Thoracic aorta (tissue), 2 donors: ENCODE measurements at places on chromosomes 5 and 9.

DNA sequence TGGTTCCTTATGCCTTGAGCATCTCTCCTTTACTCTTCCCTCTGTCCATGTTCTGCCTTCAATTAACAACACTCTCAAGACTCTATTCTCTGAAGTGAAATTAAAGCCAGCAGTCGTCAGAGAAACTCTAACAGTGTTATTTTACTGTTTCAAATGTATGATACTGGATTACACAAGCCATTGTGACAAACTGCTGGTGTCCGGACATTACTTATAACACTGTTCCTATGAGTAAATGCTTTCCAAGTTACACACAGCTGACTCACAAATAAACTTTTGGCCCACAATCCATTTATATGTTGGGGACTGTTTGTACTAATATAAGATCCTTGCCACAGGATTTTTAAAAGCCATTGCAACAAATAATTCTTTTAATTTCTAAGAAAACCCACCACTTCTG lies 63.2 kb upstream of the GHR start:
- DNase-seq: no peak

DNA sequence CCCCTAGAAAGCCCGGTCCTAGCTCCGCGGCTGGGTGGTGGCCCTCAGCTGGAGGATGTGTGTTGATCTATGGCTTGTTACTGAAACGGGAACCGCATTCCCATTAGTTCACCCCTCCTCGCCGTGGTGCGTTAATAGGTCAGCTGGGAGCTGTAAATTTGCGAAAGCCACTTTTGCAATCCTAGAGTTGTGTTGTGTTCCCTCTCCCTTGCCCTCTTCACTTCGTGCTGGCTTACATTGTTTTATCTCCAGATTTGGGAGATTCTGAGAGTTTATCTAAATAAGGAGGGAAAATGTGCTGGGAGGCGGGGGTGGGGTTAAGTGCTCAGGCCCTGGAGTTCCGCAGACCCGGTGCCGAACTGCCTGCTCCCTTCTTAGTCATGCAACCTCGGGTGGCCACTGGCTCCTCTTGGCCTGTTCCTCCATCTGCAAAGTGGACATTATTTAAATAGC lies 62.8 kb downstream of the HMCN2 start:
- DNase-seq: no peak

DNA sequence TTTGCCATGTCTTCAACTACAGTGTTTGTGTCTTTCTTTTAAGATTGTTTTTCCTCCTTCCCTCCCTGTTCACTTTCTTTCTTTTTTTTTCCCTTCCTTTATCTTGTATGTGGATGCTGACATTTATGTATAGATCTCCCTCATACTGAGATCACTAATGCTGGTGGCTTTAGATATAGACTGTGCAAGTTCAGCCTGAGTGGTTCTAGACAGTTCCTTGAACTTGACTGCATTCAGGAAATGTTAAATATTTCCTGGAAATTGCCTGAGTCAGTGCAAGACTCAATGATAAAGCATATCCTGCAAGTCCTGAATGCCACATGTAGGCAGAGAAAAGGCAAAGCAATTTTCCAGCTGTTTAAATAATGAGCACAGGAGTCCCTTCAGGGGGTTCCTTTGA lies 182.5 kb upstream of the NR3C1 start:
- DNase-seq: no peak

DNA sequence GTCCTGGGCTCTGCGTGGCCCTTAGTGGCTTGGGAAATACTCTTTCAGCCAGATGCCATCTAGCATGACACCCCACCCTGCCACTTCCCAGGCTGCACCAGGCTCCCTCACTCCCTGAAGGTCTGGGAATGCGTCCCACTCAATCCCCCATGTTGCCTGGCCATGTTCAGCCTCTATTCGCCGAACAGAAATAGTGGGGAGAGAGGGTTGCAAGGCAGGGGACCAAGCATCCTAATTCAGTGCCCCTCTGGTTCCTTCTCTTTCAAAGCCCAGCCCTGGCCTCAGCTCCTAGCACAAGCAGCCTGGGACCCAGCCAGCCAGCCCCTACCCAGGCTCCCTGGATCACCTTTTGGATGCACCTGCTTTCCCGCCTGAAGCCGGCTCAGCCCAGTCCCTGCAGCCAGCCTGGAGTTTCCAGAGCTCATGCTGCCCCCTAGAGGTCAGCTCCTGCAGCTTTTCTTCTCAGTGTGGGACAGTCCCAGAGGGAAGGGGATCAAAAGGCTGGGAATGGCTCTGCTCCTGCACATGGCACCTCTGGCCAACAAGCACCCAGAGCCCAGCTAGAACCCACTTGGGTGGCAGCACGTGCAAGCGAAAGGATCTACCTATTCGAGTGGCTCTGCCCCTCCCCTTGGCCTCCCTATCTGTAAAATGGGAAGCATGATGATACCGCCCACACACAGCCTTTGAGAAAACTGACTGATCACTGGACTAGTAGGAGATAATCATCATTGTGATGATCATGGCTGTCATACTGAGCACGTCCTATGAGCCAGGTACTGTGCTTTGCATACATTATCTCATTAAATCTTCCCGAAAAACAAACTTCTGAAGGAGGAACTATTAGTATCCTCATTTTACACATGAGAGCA lies 48.7 kb upstream of the C5orf58 start:
- DNase-seq: no peak

DNA sequence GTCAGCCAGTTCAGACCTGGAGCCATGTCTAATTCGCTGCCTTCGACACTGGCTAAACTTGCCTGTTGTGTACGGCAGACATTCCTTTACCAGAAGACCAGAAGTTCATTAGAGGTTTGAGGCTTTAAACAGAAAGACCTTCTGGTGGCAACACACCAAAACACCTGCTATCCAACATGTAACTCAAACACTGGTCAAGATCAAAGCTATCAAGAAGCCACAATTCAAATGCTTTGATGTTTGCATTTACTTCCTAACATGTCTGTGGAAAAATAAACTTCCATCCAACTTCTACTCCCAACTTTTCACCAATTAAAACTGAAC lies 91.0 kb upstream of the RETREG1 start:
- DNase-seq: no peak

DNA sequence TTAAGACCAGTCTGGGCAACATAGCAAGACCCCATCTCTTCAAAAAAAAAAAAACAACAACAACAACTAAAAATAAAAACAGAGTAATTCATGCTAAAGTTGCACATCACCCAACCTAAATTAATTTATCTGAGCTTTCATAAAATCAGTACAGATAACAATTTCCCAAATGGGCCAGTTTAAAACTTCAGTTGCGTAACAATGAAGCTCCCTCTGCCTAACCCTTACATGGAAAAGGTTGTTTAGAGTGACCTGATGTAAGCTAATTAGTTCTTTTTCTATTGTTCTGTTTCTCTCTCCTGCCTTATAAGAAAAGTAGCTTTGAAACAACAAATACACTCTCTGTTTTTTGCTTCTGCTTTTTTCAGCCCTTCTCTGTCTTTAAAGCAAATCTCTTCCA lies 46.2 kb upstream of the SLC28A3 start:
- no peak for DNase-seq

- DNase-seq: no peak
Observed at GRCh38 chr5:15425766-15426165, 74.2 kb upstream of the FBXL7 start.

DNA sequence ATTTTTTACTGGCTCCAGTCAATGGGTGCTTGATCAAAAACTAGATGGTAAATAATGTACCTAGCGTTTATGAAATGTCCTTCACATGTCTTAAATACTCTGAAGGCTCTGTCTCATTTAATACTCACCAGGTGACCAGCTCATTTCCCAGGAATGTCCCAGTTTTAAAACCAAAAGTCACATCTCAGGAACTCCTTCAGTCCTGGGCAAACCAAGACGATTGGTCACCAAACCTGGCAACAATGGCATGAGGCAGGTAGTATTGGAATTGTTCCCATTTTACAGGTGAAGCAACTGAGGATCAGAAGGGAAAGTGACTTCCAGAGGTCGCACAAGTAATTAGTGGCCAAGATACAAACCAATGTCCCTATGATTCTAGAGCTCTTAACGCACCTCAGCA lies 27.7 kb downstream of the SMIM23 start:
- no peak for DNase-seq

- DNase-seq: no peak
Observed at GRCh38 chr9:121447321-121447834, 52.3 kb downstream of the GGTA1 start.

GRCh38 chr9:75797085-75797580 lies 93.3 kb upstream of the PCSK5 start:
- no peak for DNase-seq

- DNase-seq: no peak
Observed at GRCh38 chr5:158898185-158899177, 201.2 kb downstream of the EBF1 start.

GRCh38 chr5:98463676-98464075 lies 309.8 kb upstream of the RGMB start:
- no peak for DNase-seq

DNA sequence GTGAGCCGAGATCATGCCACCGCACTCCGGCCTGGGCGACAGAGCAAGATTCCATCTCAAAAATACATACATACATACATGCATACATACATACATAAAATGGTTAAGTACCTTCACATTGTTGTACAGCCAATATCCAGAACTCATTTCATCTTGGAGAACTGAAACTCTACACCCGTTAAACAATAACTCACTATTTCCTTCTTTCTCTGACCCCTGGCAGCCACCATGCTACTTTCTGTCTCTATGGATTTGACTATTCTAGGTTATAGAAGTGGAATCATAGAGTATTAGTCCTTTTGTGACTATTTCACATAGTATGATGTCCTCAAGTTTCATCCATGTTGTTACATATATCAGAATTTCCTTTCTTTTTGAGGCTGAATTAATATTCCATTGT lies 9.6 kb upstream of the KIF27 start:
- DNase-seq: no peak

DNA sequence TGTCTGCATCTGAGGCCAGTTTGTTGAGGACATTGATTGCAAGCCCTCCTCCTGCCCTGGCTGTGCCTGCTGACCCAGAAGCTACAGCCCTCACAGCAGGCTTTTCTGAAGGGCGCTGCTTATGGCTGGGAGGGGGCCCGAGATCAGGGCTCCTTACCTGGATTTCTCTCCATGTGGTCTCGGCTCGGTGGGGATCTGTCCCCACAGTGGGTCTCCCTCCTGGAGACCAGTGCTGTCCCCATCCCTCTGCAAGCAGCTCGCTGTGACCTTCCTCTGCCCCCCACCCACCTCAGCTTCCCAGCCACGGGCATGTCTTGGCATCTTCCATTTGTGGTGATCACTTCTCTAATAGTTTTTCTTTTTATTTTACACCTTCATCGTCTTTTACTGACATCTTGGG lies 357.9 kb downstream of the IRX2 start:
- DNase-seq: no peak

DNA sequence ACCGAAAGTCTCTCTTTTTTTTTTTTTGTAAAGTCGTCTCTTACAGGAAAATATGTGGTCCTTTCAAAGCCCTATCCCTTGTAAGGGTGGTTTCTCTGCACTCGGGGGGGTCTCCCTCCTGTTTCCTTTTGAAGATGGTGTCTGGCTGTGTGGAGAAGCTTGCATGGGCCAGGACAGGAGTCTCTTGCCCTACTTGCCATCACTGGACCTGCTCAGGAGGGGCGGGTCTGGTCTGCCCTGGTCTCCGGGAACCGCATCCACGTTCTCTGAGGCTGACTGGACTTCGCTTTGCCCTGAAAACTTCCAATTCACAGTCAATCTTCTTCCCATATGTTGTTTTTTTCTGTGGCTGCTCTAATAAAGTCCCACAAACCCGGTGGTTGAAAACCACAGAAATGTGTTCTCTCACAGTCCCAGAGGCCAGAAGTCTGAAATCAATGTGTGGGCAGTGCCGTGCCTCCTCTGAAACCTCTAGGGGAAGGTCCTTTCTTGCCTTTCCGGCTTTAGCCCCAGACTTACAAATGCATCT lies 92.9 kb upstream of the IER5L start:
- no peak for DNase-seq

- no peak for DNase-seq
Observed at GRCh38 chr9:124928116-124928515, 12.8 kb downstream of the GOLGA1 start.

DNA sequence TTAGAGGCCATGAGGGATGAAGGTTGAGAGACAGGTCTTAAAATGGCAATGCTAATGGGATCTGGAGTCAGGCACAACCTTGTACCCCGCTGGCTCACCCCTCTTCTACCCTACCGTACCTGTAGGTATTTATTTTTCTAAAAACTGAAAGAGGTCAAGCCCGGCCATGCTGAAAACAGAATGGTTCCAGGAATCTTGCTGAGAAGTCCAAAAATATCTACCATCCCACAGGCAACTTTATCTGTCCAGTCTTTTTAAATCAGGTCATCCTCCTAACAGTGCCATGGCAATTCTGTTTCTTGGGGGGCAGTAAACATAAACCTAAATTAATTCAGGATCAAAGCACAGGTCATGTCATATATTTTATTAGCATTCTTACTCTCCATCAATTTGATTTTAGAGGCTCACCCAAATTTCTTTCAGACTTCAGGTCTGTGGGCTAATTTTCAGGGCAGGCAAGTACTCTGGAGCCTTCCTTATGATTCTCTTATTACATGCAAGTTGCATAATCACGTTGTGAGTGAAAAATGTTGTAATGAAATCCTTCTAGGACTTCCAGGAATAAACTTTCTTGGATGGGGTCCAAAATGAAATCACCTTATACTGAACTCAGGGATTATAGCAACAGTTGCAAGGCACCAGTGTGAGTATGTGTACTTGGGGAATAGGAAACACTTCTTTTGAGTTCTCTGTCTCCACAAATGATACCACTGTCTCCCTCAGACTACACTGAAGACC lies 102.7 kb upstream of the NREP start:
- DNase-seq: no peak

- DNase-seq: no peak
Observed at GRCh38 chr9:89358985-89359384, 40.7 kb downstream of the SECISBP2 start.

DNA sequence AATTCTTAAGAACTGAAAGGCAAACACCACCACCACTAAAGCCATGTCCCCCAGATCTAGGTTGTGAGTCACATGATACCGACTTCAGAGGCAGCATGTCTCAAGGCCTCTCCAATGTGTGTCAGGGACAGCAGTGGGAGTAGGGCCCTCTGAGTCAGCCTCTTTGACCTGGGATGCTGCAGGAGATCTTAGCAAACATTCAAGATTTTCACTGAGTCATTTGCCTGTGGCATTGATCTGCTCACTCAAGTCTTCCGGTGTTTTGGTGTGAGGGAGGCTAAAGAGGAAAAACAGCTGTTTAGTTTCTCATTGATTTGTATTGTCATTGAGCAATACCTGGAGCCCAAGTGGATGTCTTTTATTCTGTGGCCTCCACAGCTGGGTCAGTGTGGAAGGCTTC lies 36.1 kb downstream of the TMC1 start:
- no peak for DNase-seq

DNA sequence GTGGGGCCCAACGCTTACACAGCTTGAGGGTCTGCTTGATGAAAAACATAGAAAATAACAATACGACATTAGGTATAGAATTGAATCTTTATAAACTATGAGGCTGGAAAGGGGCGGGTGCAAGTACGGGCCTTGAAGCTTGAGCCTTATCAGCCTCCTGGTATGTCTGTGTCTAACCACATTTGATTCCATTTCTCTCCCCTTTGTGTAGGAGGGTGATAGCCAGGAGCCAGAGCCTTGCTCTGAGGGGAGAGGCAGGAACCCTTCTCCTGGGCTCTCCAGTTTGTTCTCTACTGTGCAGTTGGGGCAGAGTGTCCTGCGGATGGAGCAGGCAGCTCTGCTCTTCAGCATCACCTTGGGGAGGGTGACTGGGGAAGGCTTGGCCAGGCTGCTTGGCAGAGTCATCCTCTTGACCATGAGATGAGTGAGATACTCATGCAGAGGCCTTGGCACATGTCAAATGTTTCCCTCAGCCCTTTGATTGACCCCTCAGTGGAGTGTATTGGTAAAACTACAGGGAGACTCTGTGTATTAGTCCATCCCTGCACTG lies 153.5 kb downstream of the SEMA6A start:
- no peak for DNase-seq
